Heart right ventricle (tissue), 16 donors: ENCODE measurements at places on chromosomes 16 and 17. TPM values are rescaled to one million over a fixed set of nuclear protein-coding genes. Genes with fewer than 3 reads are reported as not detected.

GRIN2A gene
- 8.0 TPM for total RNA-seq

TBX4 gene
- not detected for total RNA-seq

CLCN7 gene
- 34.5 TPM for total RNA-seq

DNA sequence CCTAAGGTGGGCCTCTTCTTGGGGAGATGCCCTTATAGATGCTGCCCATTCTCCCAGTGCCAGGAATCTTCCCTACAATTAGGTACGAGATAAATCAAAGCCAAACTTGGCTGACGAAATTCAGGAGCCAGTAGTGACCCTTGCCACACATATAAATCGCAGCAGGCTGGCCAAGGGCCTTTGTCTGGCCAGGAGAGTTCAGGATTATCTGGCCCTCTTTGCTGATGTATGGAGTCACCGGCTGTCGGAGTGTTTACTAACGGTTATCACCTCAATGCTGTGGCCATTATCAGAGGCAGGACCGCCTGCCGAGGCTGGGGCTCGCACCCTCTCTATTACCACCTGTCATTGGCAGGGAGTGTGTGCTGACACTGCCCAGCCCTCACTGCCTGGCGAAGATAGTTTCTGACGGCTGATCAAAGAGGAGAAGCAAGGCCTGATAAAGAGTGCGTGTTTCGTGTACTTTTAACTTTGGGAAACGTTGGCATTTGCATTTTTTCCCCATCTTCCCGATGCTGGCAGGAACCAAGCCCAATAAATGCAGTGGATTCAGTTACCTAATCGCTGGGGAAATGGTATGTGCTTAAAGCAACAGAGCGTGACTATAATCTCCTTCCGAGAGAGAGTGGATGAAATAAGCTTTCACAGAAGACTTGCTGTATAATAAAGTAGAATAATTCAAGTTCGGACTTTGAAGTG, 32.8 kb upstream of the TBX2 start:
- H3K36me3 ChIP-seq = no peaks in the 10 kb centered on the region
- no peak overlapping the region for H3K4me3 ChIP-seq
- H3K27ac ChIP-seq = peak overlapping the region; percentile 17
- DNase-seq = peak; percentile 69
- H3K4me1 ChIP-seq = no peaks in the 10 kb centered on the region
- no peaks in the 10 kb centered on the region for H3K27me3 ChIP-seq

- H3K36me3 ChIP-seq = peaks cover 19% of the 10 kb centered on the region
- H3K4me3 ChIP-seq = peak overlapping the region; percentile 92
- H3K4me1 ChIP-seq = peaks cover 59% of the 10 kb centered on the region
- DNase-seq = peak; percentile 34
- no peaks in the 10 kb centered on the region for H3K27me3 ChIP-seq
Observed at GRCh38 chr17:78358538-78359320, 1.1 kb downstream of the SOCS3 start.

GRCh38 chr17:67156269-67157199, 88.5 kb downstream of the HELZ start:
- DNase-seq = no peak
- no peaks in the 10 kb centered on the region for H3K36me3 ChIP-seq
- no peaks in the 10 kb centered on the region for H3K27me3 ChIP-seq

GRCh38 chr16:84593825-84594724, 23.8 kb downstream of the COTL1 start:
- H3K27me3 ChIP-seq = no peaks in the 10 kb centered on the region
- no peak overlapping the region for H3K4me3 ChIP-seq
- H3K27ac ChIP-seq = no peak overlapping the region
- H3K36me3 ChIP-seq = no peaks in the 10 kb centered on the region

GRCh38 chr17:2057760-2058585, 3.1 kb downstream of the HIC1 start:
- H3K36me3 ChIP-seq = no peaks in the 10 kb centered on the region
- H3K27ac ChIP-seq = peak overlapping the region; percentile 97
- peaks cover 68% of the 10 kb centered on the region for H3K4me1 ChIP-seq
- H3K27me3 ChIP-seq = no peaks in the 10 kb centered on the region
- peak overlapping the region; percentile 76 for H3K4me3 ChIP-seq
- DNase-seq = no peak
